ENCODE measurements at places on chromosomes 1 and 21.

DNA sequence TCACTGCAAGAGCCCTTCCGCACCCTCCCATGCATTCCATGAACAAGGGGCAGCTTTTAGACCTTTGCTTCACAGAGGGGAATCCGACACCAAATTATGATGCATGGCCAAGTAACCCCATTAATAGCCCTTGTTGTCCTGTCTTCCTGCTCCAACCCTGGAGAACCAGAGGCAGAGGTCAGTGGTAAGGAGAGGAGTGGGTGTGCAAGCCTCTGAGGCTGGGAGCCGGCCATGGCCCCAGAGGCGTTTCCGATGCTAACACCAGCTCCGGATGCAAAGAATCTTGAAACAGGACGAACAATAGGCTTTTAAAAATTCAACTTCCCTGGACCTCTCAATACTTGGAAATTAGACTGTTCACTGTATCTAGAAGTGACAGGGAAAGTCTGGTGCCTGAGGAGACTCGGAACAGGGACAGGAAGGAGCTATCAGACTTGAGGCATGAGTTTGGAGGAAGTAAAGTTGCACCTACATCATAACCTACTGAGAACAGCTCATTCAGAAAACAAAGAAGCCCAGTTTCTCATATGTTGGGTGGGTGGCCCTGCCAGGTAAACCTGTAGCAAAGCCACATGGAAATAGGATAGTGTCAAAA is 101.2 kb upstream of the ERG start:
- DNase-seq: no peak

GRCh38 chr1:247054992-247055415 is 23.6 kb downstream of the ZNF670 start:
- no peak for DNase-seq

DNA sequence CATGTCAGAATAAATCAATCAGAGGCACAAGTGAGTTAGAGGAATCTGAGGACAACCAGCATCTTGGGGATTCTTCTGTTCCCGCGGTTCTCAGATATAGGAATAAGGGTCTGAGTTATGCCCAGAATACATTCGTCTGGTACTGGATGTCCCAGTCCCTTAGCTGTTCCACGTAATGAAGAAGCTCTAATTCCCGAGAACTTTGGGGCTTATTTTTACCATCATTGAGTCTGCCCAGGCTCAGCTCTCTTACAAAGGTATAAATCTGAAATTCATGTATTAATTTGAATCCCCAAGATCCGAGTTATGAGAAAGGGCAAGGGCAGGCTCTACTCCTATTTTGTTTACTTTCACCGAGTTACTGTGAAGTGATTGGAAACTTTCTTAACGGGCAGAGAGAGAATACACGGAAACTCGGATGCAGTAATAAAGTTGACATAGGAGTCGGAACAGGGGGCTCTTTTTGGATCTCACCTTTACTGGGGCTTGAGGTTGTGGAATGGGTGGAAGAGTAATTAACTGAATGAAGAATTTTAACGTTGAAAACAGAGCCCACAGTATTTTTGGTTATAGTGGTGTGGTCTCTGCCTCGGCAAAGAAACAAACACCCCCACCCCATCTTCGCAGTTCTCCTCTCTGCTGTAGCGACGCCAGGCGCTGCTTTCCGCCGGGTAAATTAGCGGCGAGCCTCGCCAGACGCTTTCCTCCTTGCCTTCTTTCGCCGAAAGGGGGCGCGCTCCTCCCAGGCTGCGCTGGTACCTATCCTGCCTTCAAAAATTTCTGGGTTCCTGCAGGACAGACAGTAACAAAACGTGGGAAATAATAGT is 7.1 kb downstream of the PRRX1 start:
- no peak for DNase-seq

GRCh38 chr1:85090225-85090624 is 41.9 kb upstream of the MCOLN3 start:
- peak; percentile 19 for DNase-seq

DNA sequence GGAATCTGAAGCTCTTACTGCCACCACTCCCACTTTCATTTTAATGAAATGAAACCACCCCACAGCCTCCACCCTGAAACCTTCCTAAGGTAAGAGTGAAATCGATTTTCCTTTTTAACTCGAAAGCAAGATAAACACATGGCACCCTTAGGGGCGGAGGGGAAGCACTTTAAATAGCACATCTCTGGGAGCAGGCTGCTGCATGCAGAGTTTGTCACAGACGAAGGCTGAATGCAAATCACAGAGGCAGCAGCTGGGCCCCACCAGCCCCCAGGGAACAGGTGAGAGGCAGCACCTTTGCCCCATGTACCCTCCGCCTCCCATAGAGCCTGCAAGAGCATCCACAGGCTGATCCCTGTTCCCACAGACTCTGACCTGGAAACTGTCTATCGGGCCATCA is 60.0 kb upstream of the GRIK3 start:
- no peak for DNase-seq

- DNase-seq: no peak
Measured at GRCh38 chr1:221874285-221875003, 132.6 kb upstream of the DUSP10 start.

- no peak for DNase-seq
Measured at GRCh38 chr1:13604721-13605120, 21.1 kb downstream of the PDPN start.

GRCh38 chr1:246760422-246761347 is 36.5 kb downstream of the SCCPDH start:
- DNase-seq: no peak

DNA sequence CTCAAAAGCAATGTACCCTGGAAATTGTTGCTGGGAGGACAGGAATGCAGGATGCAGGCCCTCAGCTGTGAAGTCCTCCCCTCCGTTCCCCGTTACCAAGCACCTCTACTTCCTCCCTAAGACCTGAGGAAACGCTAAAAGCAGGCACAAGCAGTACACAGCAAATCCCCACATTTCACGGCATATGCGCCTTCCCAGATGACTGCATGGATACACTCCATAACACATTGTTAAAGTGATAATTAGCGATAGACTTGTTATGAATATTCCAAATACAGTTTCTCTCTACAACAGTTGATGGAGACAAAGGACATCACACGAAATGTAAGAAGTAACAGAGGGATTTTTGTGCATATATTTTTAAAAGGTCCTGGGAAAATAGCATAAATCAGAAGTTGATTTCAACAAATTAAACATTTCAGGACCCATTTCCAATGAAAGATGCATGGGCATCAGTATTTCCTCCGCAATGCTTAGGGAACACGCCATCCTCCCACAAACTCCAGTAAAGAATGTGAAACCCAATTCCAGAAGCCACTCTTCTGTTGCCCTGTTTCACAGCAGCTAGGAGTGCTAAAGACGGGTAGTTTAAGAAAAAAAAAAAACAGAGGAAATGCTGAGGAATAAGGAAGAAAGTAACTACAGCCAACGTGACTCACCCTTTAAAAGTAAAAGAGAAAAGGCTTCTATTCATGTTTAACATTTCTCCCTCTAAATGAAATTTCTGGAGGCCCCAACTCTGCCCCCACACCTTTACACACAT is 75.5 kb downstream of the HIVEP3 start:
- DNase-seq: no peak

GRCh38 chr1:100882698-100883097 is 11.9 kb downstream of the EXTL2 start:
- DNase-seq: no peak

- DNase-seq: no peak
Measured at GRCh38 chr1:75203415-75204277, 69.5 kb downstream of the LHX8 start.
